ENCODE measurements at places on chromosomes 3 and 15. TPM values are rescaled to one million over a fixed set of nuclear protein-coding genes. Genes with fewer than 3 reads are reported as not detected.

The USP4 gene
- 28.5 TPM for total RNA-seq

The CYP8B1 gene
- not detected for total RNA-seq

The KBTBD12 gene
- total RNA-seq: under 0.01 TPM

The LYZL4 gene
- not detected for total RNA-seq

The ANAPC13 gene
- total RNA-seq: 66.4 TPM

The OSBPL10 gene
- 20.5 TPM for total RNA-seq

The GP9 gene
- total RNA-seq: not detected

The CP gene
- 0.13 TPM for total RNA-seq

The TEX55 gene
- total RNA-seq: not detected

The MUSTN1 gene
- not detected for total RNA-seq

The GREM1 gene
- 3.7 TPM for total RNA-seq

The ROBO2 gene
- total RNA-seq: 0.26 TPM

The CD86 gene
- not detected for total RNA-seq

The MAP1A gene
- total RNA-seq: 0.26 TPM

The CLDN1 gene
- 26.6 TPM for total RNA-seq

The SOX14 gene
- not detected for total RNA-seq

The TTLL13 gene
- under 0.01 TPM for total RNA-seq

The EIF2A gene
- 88.8 TPM for total RNA-seq

The CCRL2 gene
- total RNA-seq: 0.26 TPM

The STT3B gene
- total RNA-seq: 205 TPM

The PIGBOS1 gene
- total RNA-seq: 8.7 TPM

The OR5K2 gene
- not detected for total RNA-seq

The AGTR1 gene
- not detected for total RNA-seq

The ATG7 gene
- 53.4 TPM for total RNA-seq

The SCN5A gene
- not detected for total RNA-seq

The CSPG4 gene
- total RNA-seq: 6.3 TPM

The GRK7 gene
- total RNA-seq: not detected

The MAN2A2 gene
- total RNA-seq: 12.3 TPM

The CRYGS gene
- 0.79 TPM for total RNA-seq

The TOPBP1 gene
- 14.2 TPM for total RNA-seq

The LOXL1 gene
- total RNA-seq: 5.3 TPM

The TAGLN3 gene
- total RNA-seq: 0.77 TPM

The GOLIM4 gene
- total RNA-seq: 17.8 TPM

The IL20RB gene
- 291 TPM for total RNA-seq

The SNTN gene
- not detected for total RNA-seq

The ZNF860 gene
- total RNA-seq: 3.7 TPM

The ISY1 gene
- 11.3 TPM for total RNA-seq

The ACKR4 gene
- under 0.01 TPM for total RNA-seq

The TPRG1 gene
- total RNA-seq: 1.6 TPM

The AADACL2 gene
- not detected for total RNA-seq

The PLOD2 gene
- total RNA-seq: 36.6 TPM

The LMAN1L gene
- total RNA-seq: under 0.01 TPM

The ADAMTSL3 gene
- 1.2 TPM for total RNA-seq

The SH3GL3 gene
- total RNA-seq: 1.1 TPM

The SLC24A1 gene
- total RNA-seq: 2.2 TPM

The XIRP1 gene
- total RNA-seq: not detected

The TIMP4 gene
- total RNA-seq: 2.6 TPM

The MORF4L1 gene
- total RNA-seq: 296 TPM

The DYNC1LI1 gene
- 24.5 TPM for total RNA-seq

The MUC4 gene
- total RNA-seq: 0.26 TPM

The PLCB2 gene
- total RNA-seq: not detected

The VIPR1 gene
- total RNA-seq: 4.2 TPM

The NR2E3 gene
- total RNA-seq: 0.26 TPM

The HYAL1 gene
- 8.3 TPM for total RNA-seq

The AQR gene
- 14.6 TPM for total RNA-seq

The CCDC39 gene
- total RNA-seq: not detected

The ASB14 gene
- not detected for total RNA-seq

All from bronchial epithelial cell (primary cell).